ENCODE measurements at places on chromosomes 3 and 15.

GRCh38 chr3:184848934-184849333 lies 37.0 kb downstream of the VPS8 start:
- no peak for DNase-seq

GRCh38 chr3:122077293-122078234 lies 22.4 kb downstream of the CD86 start:
- peak; percentile 58 for DNase-seq

GRCh38 chr3:66029014-66029413 lies 9.7 kb downstream of the MAGI1 start:
- no peak for DNase-seq

GRCh38 chr15:53472210-53472609 lies 287.3 kb downstream of the WDR72 start:
- DNase-seq, result no peak

GRCh38 chr15:100642950-100643338 lies 40.6 kb downstream of the ASB7 start:
- DNase-seq, result no peak

- no peak for DNase-seq
These were observed 13.1 kb upstream of the DNASE1L3 start for GRCh38 chr3:58223855-58224254.

DNA sequence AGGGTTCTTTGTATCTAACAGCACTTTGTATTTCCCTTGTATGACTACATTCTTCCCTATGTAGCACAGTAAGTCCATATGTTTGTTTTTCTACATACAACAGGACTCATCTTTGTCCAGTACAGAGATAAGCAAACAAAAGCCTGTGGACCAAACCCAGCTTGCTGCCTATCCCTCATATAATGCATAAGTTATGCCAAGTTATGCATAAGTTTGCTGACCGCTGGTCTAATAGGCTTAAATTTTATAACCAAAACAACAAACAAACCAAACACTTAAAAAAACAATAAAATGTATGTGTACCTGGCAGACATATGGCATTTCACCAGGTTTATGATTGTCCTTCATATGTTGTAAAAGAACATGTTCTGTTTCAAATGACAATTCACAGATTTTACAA lies 56.0 kb downstream of the ZNF280D start:
- DNase-seq, result no peak

DNA sequence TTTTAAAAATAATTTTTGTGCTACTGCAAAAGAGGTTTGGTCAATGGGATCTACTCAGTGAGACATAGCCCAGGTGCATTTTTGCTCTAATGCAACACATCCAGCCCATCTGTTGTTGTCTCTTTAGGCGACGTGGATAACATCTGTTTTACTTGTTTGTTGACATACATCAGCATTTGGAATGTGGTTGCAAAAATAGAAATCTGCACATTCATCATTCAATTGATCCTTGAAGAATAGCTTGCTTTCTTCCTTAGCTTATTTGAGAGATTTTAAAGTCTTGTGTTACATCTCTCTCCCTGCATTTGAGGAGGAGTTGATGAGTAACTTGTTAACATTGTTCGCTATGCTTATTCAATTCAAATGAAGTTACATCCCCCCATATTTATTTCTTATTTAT lies 1202.3 kb downstream of the NSUN3 start:
- no peak for DNase-seq

GRCh38 chr3:7275396-7275795 lies 414.5 kb downstream of the GRM7 start:
- DNase-seq, result no peak

GRCh38 chr3:129587566-129588210 lies 18.8 kb downstream of the PLXND1 start:
- no peak for DNase-seq

DNA sequence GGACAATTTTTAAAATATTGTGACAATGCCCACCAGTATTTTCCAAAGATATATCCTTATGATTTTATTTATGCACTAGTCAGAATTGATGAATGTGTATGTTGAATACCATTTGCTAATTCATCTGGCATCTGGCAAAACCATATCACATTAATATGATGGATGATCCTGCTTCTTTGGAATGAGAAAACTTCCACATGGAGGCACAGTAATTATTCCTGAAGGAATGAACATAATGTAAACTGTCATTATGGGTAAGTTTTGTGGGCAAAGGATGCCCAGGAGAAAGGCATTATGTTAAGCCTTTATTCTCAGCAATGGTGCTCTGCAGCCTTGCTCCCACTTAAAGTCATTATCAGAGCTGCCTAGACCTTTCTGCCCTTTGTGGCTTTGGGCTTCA lies 113.0 kb upstream of the MME start:
- DNase-seq, result no peak

- DNase-seq, result no peak
These were observed 22.6 kb upstream of the CSPG5 start for GRCh38 chr3:47601281-47601680.

- no peak for DNase-seq
These were observed 37.6 kb downstream of the ZNF148 start for GRCh38 chr3:125337506-125337905.

- no peak for DNase-seq
These were observed 121.7 kb downstream of the LIPC start for GRCh38 chr15:58553365-58553918.

DNA sequence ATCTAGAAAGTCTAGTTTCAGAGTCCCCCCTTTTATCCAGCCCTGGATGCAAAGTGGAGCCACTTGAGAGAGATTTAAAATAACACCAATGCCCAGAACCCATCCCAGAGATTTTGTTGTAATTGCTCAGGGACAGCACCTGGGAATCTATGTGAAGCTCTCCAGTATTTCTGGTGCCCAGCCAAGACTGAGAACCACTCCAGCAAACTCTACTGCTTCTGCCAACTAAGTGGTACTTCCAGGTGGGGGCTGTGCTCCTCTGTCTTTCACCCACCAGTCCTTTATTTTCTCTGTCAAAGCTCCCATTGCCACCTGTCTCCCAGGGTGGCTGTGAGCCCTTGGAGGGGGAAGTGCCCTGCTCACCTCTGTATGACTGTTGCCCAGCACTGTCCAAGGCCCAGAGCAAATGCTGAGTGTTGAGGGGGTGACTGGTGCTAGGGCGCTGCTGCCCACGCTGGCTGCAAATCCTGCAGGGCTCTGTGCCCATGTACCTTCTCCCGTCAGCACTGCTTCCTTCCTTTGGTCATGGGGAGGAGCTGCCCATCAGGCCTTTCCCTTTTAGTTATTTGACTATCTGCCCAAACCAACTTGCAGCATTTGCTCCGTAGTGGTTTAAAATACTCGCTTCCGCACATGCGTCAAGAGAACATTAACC lies 9.4 kb downstream of the CLSTN2 start:
- DNase-seq, result no peak

- DNase-seq, result no peak
These were observed 35.6 kb downstream of the UBR1 start for GRCh38 chr15:43070249-43070648.

GRCh38 chr3:115187149-115187757 lies 40.2 kb upstream of the ZBTB20 start:
- DNase-seq, result no peak

GRCh38 chr3:33597257-33597689 lies 120.8 kb downstream of the CLASP2 start:
- DNase-seq, result no peak

DNA sequence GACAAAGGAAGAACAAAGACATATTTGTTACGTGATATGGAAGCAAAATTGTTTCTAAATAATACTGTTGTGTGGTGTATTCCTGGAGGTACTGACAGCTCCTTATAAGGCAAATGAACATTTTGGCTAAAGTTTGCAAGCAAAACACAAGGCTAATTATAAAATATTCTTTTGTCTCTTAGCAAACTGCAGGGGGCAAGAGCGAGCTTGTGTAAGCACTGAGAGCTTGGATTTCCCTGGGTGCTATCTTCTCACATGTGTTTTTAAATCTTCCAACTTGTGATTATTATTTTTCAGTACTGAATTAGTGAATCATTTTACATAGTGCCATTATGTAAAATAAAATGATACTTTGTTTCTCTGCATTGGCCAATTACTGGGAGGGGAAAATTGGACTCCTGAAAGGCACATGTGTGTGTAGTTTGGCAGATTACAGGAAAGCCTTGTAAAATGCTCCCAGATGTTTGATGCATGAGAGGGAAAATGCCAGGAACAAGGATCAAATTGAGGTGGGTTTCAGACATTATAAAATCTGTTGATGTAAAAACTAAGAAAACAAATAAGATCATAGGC lies 611.5 kb downstream of the AGBL1 start:
- no peak for DNase-seq

GRCh38 chr3:102225005-102225404 lies 209.8 kb upstream of the ZPLD1 start:
- no peak for DNase-seq

GRCh38 chr3:111596328-111596727 lies 1.2 kb upstream of the ZBED2 start:
- DNase-seq, result no peak

- DNase-seq, result no peak
These were observed 262.7 kb upstream of the CTDSPL start for GRCh38 chr3:37598808-37599581.

DNA sequence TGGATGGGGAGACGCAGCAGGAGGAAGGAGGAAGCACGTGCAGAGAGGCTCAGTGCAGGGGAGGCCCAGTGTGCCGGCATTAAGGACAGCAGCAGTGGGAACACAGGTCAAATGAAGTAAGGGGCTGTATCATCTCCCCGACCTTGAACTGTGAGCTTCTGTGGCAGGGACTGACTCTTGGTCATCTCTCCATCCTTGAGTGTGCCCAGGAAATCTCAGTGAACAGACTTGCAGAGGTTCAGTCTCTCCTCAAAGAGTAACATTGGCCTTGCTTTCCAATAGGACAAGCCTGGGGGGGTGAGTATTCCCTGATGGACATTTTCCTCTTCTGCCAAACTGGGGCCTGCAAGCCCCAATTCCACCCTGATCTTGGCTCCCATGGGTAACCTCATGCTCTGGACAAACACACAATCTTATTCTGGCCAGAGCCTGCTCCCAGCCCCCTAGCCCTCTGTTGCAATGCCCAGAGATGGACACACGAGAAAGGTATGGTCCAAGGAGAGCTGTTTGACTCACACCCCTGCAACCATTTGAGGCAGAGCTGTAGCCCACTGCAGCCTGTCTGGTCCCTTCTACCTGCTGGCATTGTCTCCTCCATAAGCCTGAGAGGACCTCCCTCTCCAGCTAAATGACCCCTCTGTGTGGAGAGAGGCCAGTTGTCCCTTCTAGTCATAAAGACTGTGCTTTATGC lies 50.9 kb downstream of the TLE3 start:
- no peak for DNase-seq

- no peak for DNase-seq
These were observed 338.6 kb upstream of the POU1F1 start for GRCh38 chr3:87614998-87615397.
